ENCODE measurements at places on chromosomes 11 and 22.
A peak's percentile ranks its signal among the peaks of the same experiment; 100 is the strongest.

GRCh38 chr11:100315946-100316345, 371.1 kb upstream of the ARHGAP42 start:
- DNase-seq, result no peak

DNA sequence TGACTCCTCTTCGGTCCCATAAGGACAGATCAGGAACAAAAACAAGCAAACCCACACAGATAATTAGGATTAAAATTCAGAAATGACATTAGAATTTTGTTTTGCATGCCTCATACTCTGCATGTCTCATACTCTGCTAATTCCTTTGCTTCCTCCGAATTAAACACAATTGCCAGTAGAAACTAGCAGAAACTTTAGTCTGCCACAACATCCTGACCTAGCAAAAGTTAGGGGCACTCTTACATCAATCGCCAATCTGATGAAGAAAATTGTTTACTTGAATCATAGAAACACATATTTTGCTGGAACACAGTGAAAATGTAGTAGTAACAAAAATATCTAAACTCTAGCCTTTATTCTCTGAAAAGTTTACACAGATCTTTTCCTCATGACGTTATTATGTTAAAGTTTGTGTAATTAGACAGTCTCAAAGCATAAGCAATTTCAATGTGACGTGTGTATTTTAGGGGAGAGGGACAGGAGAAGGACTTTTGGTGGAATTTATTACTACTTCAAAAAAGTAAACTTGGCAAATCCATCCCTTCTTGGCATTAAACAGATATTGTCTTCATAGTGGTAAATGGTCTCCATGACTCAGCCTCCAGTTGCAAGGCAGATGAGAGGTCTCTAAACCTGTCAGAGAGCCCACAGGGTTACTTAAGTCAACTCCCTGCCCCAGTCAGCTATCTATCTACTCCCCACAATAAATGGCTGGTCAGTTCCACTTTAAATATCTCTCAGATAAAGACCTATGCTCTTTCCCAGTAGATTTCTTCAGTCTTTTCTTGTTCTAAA, 249.8 kb upstream of the UBASH3B start:
- peak; percentile 52 for DNase-seq

DNA sequence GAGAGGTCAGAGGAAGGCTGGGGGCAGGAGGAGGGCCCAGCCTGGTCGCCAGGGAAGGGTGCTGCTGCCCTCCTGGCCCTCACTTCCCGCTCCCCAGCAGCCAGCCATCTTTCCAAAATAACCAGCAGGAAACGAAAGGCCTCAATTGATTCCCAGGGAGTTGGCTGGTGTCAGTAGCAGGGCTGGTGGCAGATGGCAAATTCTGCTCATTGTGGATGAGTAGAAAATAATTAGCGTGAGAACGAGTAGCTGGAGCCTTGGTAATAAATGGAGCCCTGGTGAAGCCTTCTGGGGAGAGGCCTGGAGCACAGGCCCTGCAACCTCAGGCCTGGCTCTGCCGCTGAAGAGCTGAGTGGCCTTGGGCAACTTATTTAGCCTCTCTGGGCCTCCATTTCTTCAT, 31.3 kb downstream of the DAGLA start:
- no peak for DNase-seq

DNA sequence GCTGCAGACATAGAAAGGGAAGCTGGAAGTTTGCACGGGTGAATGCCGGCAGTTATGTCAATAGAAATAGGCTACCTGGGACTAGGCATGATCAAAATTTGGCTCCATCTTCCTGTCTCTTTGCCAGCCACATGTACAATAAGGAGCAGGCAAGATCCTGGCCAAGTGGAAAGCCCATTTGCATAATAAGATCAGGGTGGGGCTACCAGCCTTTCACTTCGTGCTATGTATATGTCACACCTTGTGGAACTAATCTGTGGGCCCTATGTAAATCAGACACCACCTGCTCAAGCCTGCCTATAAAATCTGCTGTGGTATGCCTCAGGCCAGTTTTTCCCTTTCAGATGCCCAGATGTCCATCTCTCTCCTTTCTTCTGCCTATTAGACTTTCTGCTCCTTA, 79.3 kb upstream of the DRD2 start:
- no peak for DNase-seq

DNA sequence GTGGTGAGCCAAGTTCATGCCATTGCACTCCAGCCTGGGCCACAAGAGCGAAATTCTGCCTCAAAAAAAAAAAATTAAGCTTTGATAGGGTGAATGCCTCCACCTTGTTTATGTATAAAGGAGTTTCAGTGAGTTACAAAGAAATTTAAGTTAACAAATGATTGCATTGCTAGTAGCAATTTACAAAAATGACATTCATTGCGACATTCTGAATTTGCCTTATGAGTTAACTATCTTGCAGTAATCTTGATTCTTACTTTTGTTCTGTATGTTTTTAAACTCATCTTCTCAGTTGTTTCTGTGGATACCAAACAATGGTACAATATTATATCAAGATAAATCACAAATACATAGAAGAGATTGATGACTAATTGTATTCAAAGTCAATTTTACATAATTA, 207.0 kb downstream of the DDX10 start:
- no peak for DNase-seq

- DNase-seq, result no peak
Measured at GRCh38 chr11:118897721-118898310, 14.1 kb downstream of the CXCR5 start.

- DNase-seq, result no peak
Measured at GRCh38 chr22:17397756-17398547, 28.7 kb downstream of the CECR2 start.

GRCh38 chr11:1952806-1953482, 5.8 kb downstream of the MRPL23 start:
- no peak for DNase-seq

- DNase-seq, result no peak
Measured at GRCh38 chr11:73397468-73398131, 21.4 kb downstream of the RELT start.

DNA sequence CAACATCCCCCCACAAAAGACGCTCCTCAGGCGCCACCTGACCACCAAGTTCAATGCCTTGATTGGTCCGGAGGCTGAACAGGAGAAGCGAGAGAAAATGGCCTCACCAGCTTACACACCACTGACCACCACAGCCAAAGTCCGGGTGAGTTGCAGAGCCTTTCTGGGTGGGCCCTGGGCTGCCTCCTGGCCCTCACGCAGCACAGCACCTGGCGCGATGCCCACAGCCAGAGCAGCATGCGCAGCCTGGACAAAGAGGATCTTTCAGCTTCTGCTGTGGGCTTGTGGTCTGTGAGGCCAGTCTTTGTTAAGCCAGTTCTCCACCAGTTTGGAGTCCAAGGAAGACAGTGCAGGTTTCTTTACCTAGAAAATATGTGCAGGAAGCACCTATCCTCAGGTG, 21.6 kb downstream of the CYB5R2 start:
- no peak for DNase-seq

- DNase-seq, result no peak
Measured at GRCh38 chr11:128620309-128621100, 33.1 kb upstream of the ETS1 start.

DNA sequence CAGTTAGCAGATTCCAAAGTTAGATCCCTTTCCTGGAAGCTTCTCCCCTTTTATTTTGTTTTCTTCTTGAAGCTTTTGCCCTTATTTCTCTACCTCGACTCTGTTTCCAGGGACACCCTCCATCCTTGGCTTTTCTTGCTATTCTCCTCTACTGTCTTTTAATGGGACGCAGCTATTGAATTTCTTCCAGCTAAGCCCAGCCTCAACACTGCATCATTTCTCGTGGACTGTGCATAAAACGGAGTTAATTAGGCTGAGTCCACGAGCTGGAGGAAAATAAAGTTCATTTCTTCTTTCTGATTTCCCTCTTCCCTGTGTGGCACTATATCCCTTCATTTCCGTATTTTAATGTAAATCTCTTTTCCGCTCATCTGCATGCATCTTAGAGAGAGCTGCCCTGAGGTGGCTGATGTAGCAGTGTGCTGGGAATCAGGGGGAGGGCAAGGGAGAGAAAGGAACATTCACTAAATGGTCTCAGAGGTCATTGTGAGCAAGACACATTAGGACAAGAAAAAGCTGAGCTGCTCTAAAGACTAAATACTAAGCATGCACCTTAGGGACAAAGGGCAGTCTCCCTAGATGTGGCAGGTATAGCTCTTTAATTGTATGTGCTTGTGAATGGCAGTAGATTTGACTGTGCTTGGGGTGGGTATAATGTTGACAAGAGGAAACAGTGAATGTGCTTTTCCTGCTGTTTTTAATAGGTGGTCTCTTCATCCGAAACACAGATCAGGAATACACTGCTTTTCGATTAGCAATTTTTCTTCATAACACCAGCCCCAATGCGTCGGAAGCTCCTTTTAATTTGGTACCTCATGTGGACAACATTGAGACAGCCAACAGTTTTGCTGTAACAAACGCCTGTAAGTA, 1.9 kb downstream of the GRIA4 start:
- no peak for DNase-seq

GRCh38 chr11:133907216-133907615, 49.6 kb downstream of the IGSF9B start:
- no peak for DNase-seq

DNA sequence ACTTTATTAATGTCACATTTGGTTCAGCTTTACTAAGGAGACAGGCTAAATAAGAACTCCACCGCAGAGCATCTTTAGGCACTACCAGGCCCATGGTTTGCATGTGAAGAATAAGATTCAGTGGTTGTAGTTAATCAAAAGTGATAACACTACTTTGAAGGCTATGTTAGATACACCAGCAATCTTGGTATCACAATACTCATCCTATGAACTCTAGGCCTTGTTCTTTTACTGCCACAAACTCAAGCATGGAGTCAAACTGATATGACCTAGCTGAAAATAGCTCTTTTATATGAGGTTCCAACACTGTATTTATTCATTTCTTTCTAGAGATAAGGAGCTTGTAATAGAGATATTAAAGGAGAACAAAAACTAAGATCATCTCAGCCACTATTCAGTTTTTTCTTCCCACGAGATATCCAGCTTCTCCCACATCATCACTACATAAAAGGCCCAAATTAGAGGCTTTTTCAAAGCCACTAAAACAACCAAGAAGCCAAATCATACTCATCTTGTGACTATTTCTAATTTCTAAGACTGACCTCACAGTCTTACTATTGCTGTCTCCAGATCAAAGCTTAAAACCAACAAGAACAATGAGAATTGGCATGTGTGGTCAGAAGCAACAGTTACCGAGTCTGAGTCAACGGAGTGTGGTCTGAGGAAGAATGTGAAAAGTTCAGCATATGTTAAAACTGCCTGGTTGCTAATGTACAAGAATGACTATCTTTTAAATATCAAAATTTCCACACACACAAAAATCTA, 25.1 kb upstream of the GUCY1A2 start:
- peak; percentile 98 for DNase-seq

DNA sequence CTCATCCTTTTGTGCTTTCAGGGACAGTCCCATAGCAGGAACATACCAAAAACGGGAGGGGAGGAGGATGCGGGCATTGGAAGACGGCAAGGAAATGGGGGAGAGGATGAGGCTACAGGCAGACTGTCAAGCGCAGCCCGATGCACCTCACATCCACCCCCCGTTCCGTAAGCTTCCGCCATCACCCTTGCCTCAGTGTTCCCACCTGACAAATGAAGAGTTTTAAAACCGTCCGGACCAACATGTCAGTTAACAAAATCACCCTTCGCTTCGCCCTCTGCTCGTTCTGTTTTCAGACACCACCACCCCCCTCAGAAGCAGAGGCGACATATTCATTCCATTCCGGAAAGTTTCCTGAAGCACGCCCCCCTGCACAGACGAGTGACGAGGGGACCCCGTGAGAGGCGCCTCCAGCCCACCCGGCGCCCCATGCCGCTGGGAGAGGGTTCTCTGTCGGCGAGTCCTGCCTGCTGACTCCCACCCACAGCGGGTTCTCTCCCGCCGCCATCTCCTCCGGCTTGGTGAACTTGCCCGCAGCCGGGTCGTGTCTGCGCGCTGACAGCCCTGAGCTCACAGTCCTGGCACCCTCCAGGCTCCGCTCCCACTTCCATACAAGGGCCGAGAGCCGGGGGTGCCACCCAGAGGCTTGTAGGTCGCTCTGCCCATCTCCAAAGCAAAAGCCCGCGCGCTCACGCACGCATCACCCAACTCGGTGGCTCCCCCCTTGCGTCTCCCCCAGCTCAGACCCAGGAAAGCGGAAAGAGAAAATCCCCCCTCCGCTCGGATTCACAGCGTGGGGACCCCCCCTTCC, 1.5 kb downstream of the IGSF9B start:
- DNase-seq, result no peak

- DNase-seq, result no peak
Measured at GRCh38 chr11:71481101-71481960, 28.3 kb downstream of the NADSYN1 start.

DNA sequence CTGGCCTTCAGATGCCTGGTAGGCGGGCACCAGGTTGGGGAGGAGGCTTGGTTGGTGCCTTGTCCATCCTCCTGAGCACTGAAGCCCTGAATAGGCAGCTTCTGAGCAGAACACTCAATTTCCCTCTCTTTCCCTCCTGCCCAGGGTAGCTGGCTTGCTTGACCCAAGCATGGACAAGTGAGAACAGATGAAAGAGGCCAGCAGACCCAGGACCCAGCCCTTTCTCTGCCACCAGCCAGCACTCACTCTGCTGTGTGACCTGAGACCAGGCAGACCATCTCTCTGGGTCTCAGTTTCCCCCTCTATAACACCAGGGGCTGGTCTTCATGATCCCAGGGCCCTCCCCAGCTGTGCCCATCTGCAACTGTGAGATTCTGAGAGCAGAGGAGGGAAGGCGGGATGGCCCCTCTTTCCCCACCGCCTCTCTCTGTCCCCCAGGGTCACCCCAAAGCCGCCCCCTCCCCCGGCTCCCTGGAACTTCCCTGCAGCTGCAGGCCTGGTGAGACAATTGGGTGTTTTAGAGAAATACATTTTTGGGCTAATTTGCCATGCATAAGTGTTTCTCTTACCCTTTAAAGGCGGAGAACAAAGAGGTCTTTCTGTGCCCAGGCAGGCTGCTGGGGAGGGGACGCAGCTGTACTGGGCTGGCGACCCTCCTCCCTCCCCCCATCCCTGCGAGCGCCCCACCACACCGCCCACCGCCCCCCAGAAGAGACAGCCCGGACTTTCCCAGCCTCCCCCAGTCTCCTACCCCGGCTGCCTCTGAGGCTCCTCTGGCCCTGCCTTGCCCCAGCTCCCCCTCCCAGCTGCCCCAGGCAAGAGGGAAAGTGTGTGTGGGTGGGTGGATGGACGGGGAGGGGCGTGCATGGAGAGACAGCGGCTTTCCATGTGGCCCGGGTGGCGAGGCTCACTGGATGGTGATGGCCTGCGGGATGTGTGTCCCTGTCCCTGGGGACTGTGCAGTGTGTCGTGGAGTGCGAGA, 30.8 kb upstream of the PICK1 start:
- DNase-seq, result no peak

- DNase-seq, result no peak
Measured at GRCh38 chr11:30775233-30775522, 189.0 kb upstream of the MPPED2 start.
